M059J (cell line): ENCODE measurements at places on chromosomes 6 and 20. TPM values are rescaled to one million over a fixed set of nuclear protein-coding genes. Genes with fewer than 3 reads are reported as not detected.

FRMD1 gene
- total RNA-seq = not detected in 2 replicates

CST4 gene
- total RNA-seq = 1.1 TPM in 1 of 2 replicates, not detected in the other

TUBE1 gene
- total RNA-seq = 22.7 and 29.8 TPM in 2 replicates

GNAS-AS1 gene
- total RNA-seq = 1.0 TPM in 1 of 2 replicates, not detected in the other

IMPG1 gene
- total RNA-seq = not detected in 2 replicates

HNF4A gene
- total RNA-seq = not detected in 2 replicates

PDYN gene
- total RNA-seq = not detected in 2 replicates

FAM50B gene
- total RNA-seq = 1.0 and 1.2 TPM in 2 replicates

SMLR1 gene
- not detected in 2 replicates for total RNA-seq

GRCh38 chr6:141110481-141110880, 1022.2 kb upstream of the GJE1 start:
- DNase-seq = peak; percentile 70

DNA sequence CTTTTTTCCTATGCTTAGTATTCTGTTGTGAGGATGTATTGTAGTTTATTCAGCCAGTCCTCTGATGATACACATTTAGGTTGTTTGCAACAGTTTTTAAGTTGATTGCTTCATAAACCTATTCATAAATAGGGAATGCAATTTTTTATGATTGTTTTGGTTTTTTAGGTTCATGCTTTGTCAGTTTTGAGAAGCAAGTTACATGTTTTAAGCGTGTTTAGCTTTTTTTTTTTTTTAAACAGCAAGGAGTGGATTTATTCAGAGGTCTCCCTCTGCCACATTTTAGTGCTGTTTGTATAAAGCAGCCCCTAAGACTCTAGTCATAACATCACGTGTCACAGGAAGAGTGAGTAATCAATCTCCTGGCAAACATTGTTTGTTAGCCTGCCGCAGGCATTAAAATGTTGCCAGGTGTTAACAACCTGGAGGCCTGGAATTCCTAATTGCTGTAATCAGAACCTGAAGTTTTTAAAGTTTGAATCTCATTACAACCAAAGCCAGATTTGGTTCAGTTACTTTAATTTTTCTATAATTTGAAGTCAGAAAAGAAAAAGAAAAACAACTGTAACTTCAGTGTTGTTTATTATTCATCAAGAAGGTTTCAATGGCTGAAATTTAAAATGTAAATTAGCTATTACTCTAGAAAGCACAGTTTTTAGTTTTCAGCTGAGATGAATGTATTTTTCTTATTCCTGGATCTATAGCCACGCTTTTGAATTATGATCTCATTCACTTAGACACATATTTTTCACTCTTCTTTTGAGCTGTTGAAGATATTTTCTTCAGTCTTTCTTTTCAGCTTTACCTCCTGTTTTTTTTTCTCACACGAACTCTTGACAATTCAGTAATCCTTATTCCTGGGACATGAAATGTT, 59.2 kb downstream of the KCNS1 start:
- DNase-seq = peak; percentile 88

- DNase-seq = peak; percentile 93
Measured at GRCh38 chr6:149334682-149335160, 17.2 kb downstream of the TAB2 start.

DNA sequence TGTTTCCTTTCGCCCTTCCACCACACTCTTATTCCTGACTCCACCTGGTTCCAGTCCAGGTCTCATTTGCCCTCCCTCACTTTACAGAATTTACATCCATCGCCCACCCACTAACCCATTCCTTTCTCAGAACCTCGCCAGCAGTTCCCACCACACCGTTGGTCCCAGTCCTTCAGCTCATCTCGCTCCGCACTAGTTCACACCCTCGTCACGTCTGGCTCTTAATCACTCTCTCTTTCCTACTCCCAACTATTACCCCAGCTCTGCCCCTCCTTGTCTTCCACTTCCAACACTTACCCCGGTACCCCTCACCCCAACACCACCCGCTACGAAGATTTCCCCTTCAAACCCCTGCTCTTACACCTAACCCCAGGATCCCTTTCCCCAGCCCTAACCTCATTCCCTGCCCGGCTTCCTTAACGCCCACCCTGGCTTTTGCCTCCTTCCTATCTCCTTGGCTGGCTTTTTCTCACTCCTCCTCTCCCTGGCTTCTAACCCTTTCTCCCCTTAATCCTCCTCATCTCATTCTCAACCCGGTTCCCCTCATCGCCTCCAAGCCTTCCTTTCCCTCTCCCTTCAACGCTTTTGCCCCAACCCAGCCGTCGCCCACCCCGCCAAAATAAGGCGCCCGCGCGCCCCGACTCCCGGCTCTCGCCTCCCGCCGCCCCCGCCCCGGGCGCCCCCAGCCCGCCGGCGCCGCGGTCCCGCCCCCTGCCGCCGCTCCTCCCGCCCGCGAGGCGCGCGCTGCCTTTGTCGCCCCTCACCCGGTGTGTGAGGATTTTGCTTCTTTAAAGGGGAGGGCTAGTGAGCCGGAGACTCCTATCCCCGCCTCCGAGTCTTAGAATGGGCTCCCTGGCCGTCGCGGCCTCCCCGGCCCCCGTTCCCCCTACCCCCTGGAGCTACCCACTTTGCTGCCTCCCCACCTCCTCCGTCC, 542 bp downstream of the USP49 start:
- DNase-seq = peak; percentile 27

GRCh38 chr6:4971851-4972250, 32.0 kb downstream of the RPP40 start:
- no peak for DNase-seq

DNA sequence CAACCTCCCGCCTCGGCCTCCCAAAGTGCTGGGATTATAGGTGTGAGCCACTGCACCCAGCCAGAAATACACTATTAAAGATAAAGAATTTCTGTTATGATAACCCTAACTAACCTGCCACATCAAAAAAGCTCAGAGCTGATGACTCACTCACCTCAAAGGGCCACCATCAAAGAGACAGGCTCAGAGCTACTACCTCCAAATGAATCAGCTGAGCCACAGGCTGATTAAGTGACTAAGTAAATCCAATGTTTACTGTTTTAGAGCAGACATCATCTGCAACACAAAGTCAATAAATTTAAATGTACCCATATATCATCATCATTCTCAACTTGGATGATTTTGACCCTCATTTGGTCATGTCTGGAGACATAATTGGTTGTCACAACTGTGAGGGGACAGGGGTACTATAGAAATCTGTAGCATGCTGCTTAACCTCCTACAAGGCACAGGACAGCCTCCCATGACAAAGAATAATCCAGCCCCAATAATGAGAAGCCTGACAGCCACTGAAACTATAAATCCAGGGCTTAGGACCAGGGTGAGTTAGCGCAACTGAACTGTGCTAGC, 106.5 kb downstream of the ATP9A start:
- DNase-seq = peak; percentile 97

GRCh38 chr6:116611056-116611455, 5.2 kb upstream of the RSPH4A start:
- DNase-seq = no peak

DNA sequence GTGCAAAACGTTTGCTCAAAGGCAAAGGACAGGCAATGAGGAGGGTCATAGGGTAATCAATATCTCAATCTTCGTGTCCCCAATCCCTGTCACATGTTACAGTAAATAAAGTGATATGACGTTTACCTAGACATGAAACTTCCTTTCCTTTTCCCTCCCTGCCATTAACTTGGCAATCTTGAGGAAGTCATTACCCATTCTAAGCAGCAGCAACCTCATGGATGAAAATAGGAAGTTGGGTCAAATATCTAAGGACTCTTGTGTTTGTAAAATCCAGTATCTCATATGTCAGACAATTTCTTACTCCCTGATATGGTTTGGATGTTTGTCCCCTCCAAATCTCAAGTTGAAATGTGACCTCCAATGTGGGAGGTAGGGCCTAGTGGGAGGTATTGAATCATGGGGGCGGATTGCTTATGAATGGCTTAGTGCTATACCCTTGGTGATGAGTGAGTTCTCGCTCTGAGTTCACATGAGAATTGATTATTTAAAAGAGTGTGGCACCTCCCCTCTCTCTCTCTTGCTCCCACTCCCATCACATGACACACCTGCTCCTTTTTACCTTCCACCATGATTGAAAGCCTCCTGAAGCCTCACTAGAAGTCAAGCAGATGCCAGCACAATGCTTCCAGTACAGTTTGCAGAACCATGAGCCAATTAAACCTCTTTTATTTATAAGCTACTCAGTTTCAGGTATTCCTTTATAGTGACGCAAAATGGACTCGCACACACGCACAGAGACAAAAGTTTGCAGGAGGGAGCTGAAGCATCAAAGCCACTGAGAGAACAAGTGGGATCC, 545.9 kb upstream of the JARID2 start:
- DNase-seq = no peak

DNA sequence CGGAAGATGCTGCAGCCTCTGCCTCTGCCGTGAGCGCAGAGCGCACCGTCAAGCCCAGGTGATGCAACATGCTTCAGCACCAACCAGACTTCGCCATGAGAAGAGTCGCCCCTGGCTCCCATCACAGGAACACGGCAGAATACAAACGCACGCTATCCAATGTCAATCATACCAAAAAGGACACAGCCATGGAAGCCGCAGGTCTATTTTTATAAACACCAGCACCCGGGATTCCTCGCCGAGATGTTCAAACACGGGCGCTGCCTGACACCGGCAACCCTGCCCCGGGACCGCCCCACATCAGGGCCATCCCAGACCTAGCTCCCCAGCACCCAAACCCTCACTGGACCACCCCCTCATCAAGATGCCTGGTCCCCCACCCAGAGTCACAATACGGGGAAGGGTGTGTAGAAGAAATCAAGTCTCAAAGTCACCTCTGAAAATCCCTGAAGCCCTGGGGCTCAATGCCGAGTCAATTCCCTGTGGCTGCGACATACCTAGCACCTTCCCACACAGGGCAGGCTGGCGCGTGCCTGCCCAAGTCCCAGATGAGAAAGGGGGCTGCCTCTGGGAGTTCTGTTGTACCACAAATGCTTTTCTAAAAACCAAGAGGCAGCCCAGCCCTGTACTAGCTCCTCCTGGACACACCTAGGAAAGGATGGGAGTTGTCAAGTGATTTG, 17.9 kb downstream of the TAF4 start:
- no peak for DNase-seq
